ENCODE measurements at places on chromosomes 13 and 19.

- no peak for DNase-seq
These were observed 134.6 kb downstream of the ATP11A start for GRCh38 chr13:112824429-112824828.

DNA sequence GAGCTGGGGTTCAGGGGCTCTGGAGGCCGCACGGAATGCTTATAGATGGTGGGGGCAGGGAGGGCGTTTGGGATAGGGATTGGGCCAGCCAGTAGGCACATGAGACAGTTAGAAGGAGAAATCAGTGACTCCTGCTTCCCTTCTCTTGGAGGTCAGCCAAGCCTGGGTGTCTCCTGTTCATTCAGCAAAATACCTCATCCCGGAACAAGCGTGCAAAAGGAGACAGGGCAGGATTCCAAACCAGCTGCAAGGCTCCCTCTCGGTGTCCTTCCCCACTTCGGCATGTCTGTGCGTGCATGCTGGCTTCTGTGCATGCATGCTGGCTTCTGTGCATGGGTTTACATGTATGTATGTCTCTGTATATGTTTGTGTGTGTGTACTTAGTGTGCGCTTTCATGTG, 37.3 kb upstream of the PEPD start:
- no peak for DNase-seq

DNA sequence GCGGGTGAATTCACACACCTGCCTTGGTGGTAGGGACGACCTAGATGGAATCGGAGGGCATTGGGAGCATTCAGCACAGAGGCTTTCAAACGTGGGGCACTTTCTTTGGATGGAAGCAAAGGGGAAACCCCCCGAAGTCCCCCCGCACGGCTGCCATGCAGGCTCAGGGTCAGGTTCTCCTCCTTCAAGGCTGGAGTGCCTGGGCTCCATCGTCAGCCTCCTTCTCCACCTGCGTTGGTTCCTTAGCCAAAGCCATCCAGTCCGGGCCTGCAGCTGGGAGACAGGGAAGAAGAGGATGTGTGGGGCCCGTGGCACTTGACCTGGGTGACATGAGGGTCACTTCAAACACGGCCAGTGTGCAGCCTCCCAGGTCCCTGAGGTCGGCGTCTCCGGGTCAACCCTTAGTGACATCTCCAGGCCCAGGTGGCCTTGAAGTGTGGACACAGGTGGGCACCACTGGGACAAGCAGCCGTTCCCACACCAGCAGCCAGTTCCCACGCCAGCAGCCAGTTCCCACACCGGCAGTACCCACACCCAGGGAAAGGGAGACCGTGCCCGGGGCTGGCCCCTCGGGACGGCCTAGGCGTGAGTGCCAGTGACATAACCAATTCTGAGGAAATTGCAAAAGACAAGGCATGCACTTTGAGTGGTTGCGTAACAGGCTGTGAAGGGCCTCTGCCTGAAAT, 116.0 kb downstream of the SOX1 start:
- no peak for DNase-seq

- DNase-seq, result peak; percentile 70
These were observed 1.2 kb downstream of the DAZAP1 start for GRCh38 chr19:1408300-1409203.

DNA sequence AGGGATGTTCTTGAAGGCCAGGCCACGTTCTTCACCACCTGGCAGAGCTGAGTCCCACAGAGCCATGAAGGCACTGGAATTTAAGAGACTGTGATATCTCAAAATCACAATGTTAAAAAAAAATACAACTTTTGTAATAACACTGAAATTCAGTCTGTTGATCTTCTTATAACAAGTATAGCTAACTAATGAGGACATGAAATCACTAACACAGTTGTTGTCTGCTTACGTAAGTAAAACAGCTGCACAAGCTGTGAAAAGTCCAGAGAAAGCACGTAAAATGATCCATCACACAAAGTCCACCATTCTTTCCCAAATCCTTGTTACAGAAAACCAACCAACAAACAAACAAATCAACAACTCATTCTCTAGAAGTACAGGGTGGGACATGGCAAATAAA, 32.9 kb downstream of the FLT3 start:
- DNase-seq, result no peak

GRCh38 chr19:45079063-45079910, at the start of gene GEMIN7:
Gene GEMIN7, plus strand, starts transcription at chr19:45079260. Its CDS starts 10,855 bp downstream, at chr19:45090115.
- DNase-seq, result peak; percentile 88

DNA sequence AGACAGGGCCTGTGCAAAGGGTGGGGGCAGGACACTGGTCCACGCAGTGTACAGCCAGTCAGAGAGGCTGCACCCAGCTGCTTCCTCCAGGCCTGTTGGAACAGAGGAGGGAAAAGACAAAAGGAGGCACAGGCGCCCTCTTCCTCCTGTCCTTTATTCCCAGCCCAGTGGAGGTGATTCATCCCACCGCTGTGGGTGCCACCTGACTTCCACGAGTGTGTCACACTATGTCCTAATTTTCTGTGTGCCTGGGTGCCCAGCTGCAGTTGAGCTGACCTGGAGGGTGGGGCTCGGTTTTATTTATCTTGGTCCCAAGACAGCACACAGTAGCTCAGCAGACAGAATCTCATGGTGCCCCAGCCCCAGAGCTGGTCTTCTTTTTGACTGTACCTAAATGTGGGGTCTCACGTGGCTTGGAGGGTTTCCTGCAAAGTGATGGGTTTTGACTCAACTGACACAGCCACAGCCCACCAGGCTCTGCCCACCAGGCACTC, 9.0 kb downstream of the EPS15L1 start:
- no peak for DNase-seq

- no peak for DNase-seq
These were observed 438.8 kb downstream of the EFNB2 start for GRCh38 chr13:106096661-106097092.

DNA sequence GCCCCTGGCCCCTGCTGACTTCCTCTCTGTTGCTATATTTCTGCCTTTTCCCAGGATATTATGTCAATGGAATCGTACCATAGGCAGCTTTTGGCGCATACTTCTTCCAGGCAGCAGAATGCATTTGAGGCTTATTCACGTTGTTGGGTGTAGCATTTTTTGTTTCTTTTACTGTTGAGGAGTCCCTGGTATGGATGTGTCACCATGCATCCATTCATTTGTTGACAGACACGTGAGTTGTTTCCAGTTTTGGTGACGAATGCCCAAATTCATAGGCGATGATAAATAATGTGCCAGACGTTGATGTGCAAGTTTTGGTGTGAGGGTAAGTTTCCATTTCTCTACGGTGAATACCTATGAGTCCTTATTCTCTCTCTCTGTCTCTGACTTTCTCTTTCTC, 5.0 kb downstream of the NFILZ start:
- DNase-seq, result no peak

DNA sequence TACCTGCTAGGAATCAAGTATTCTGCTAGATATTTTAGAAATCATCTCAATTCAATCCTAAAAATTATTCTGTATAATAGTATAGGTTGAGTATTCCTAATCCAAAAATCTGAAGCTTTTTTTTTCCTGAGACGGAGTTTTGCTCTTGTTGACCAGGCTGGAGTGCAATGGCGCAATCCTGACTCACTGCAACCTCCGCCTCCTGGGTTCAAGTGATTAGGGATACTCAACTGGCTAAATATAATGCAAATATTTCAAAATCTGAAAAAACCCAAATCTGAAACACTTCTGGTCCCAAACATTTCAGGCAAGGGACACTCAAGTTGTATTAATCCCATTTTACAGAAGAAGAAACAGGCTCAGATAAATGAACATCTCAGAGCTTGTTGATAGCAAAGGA, 17.2 kb upstream of the USPL1 start:
- DNase-seq, result no peak

DNA sequence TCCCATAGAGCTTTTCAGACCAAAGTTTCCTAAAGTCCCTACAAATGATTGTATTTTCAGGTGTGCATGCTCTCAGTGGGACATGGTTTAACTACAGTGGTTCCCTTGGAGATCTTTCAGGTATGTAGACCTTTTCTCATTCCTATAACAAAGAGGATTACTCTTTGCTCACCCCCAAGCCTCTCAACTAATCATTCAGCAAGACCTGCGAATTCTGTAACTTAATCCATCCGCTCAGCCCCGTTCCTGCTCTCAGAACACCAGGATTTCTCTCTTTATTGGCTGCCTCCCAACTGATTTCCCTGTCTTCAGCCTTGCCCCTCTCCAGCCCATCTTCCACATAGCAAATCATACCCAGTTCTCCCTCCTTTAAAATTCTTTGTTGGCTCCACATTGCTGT, 253.6 kb downstream of the MTUS2 start:
- no peak for DNase-seq

- no peak for DNase-seq
These were observed 35.4 kb downstream of the WDFY2 start for GRCh38 chr13:51619614-51620013.

DNA sequence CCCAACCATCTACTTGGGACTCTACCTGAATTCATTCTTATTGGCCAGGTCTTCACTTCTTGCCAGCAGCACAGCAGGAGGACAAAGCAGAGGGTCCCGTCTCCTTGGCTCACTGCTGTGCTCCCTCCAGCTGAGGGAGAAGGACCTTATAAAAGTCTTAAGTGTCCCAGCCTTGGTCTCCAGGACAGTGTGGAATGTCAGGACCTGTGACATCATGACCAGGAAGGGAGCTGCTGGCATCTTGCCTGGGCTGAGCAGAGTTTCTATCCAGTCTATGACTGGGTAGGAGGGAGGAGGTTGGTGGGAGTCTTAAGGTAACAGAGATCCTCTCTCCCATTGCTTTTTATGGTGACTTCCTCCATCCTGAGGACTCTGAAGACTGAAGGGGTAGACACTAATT, 56.6 kb upstream of the ANKRD10 start:
- no peak for DNase-seq

GRCh38 chr19:1425102-1425837, 12.9 kb upstream of the RPS15 start:
- no peak for DNase-seq

- no peak for DNase-seq
These were observed 55.9 kb upstream of the SERP2 start for GRCh38 chr13:44317752-44318151.

DNA sequence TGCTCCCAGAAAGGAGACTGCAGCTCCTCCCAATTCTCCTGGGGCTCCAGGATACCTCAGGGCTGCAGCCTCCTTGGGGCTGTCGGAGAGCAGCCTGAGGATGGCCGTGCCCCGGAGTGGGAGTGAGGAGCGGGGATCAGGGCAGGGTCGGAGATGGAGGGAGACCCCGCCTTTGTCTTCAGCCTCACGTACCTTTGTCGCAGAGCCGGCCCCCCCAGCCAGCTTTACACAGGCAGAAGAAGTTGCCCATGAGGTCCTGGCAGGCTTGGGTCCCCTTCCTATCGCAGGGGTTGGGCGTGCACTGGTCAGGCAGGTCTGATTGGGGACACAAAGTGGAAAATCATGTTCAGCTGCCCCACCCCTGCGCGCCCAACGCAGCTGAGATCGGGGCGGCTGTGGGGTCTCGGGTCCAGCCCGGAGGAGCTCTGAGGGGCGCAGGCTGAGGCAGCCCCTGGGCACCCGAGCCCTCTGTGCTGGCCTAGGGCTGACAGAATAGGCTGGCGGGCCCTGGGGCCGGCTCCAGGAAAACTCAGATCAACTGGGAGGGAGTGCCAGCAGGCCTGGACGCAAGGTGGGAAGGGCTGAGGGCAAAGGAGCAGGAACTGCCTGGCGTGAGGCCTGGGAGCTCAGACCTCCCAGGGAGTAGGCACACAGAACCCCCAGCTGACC, 24.2 kb downstream of the GAS6 start:
- no peak for DNase-seq

DNA sequence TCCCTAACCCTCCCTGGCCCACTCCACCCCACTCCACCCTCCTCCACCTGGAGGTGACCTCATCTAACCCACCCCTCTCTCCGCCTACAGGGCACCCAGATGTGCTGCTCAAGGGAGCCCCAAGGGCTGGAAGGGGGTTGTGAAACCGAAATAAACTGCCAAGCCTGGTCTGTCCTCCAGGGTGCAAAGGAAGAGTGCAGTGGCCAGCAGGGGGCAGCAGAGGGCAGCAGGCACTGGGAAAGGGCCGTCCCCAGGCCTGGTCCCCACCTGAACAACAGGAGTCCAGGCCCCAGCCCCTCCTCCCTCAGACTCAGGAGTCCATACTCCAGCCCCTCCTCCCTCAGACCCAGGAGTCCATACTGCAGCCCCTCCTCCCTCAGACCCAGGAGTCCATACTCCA, 8.4 kb upstream of the BCAM start:
- DNase-seq, result peak; percentile 95

DNA sequence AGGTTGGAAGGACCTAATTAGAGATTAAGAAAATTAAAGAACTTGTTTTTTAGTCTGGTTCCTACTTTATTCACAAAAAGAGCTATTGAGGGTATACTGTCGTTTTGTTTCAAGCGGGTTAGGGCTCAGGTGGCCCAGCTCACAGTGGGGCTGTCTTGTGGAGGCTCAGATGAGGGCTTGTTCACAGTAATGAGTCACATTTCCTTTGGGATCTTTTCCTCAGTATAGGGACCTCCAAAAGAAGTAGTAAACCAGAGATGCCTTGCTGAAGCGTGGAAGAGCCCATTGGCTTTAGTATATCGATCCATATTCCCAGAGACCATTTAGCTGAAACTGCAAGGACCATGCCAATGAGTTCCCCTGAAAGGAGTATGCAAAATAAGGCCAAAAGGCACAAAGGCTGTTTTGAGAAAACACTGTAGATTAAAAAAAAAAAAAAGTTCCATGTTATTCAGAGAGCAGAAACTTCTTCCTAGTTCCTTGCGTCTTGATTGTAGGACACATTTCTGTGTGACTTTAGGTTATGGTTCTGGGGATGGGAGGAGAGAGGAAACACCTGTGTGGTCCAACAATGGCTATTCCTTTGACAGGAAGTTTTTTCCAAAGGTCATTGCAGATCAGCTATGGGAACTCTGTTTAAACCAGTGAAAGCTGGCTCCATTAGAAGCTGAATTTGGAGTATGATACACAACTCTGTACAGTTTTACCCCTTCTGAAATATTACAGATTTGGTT, 32.8 kb upstream of the GPI start:
- DNase-seq, result no peak

All from stimulated activated CD8-positive, alpha-beta memory T cell treated with anti-CD3 and anti-CD28 coated beads, Interleukin-4, amount 100 ng/mL, for 48 hours (primary cell).